Purkinje cell (primary cell): ENCODE measurements at places on chromosomes 5 and 9. TPM values are rescaled to one million over a fixed set of nuclear protein-coding genes. Genes with fewer than 3 reads are reported as not detected.

CDKN2B gene
- polyA plus RNA-seq: 19.8 and 25.9 TPM in 2 replicates

C9 gene
- 0.08 TPM in 1 of 2 replicates, not detected in the other for polyA plus RNA-seq

OTULINL gene
- 0.62 and 1.3 TPM in 2 replicates for polyA plus RNA-seq

BTNL8 gene
- not detected in 2 replicates for polyA plus RNA-seq

CCDC152 gene
- polyA plus RNA-seq: 60.9 and 83.2 TPM in 2 replicates

PDGFRB gene
- polyA plus RNA-seq: 1.7 and 2.1 TPM in 2 replicates
